ENCODE measurements at places on chromosomes 16 and 17. TPM values are rescaled to one million over a fixed set of nuclear protein-coding genes. Genes with fewer than 3 reads are reported as not detected.

GRCh38 chr17:7894226-7894625 lies 5.6 kb downstream of the CHD3 start:
- DNase-seq = no peak

DNA sequence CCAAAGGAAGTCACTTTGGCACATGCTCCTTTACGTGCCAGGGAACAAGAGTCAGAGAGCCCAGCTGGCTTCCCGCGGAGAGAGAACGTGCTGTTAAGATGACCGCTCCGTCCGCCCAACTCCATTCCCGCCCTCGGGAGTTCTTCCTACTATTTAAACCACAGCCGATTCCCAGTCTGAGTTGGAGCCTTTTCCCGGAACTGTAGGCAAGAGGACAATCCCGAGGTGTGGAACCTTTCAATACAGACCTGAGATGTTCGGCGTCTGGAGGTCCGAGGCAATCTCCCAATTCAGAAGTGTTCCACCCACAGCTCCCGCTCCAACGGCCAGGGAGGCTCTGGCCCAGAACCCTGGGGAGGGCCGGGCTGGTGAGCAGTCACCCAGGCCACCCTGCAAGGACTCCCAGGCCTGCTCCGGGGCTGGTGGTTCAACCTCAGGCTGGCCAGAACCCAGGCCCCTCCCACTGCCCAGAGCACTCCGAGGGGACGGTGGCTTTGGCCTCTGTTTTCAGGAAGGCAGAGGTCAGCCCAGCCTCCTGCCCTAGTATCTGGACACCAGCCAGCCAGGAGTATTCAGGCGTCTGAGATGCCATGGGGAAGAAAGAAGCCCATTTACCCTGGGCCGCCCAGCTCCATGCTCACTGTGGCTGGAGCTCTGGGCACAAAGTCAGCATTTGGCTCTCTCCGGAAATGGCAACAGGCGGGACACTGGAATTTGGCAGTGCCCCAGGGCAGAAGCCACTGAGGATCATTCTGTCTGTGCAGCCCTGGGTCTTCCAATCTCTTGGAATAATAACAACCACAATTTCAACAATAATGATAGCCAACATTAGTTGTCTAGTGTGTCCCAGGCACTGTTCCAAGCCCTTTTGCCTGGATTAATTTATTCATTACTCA lies 21.4 kb downstream of the EMP2 start:
- DNase-seq = no peak

GRCh38 chr17:59399914-59400313 lies 68.5 kb downstream of the YPEL2 start:
- DNase-seq = no peak

DNA sequence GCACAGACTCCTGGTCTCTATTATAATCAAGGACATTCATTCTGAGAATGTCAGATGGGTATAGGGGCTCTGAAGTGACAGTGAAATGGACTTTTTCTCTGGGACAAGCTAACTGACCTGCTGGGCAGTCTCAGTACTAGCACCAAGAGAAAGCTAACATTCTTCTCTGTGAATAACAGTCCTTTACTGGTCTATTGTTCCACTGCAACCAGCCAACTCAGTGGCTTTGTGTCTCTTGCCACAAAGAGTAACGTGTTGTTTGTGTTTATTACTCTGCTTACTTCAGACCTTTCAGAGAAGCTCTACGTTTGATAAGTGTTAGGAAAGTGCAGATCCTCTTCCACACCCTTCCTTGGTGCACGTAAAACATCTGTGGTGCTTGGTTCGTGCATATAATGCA lies 61.5 kb upstream of the BCAR1 start:
- DNase-seq = no peak

GRCh38 chr16:25110387-25110947 lies 1.1 kb upstream of the LCMT1 start:
- DNase-seq = no peak

DNA sequence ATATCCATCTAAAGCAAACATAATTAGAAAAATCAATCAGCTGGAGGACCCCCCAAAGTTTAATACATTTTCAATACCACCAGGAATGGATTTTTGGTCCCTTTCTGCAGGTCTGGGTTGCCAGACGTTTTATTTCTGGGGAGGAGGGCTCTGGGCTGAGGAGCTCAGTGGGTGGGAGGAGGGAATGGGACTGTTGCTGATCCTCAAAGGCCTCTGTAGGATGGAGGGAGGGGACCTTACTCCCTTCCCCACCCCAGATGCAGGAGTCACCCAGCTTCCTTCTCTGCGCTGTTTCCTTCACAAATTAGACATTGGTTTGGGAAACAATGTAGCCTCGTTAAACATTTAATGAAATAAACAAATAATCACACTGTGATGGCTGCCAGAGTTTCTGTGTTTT lies 6.6 kb downstream of the RND2 start:
- DNase-seq = no peak

- no peak for DNase-seq
Measured at GRCh38 chr17:35597604-35598003, 10.5 kb downstream of the AP2B1 start.

DNA sequence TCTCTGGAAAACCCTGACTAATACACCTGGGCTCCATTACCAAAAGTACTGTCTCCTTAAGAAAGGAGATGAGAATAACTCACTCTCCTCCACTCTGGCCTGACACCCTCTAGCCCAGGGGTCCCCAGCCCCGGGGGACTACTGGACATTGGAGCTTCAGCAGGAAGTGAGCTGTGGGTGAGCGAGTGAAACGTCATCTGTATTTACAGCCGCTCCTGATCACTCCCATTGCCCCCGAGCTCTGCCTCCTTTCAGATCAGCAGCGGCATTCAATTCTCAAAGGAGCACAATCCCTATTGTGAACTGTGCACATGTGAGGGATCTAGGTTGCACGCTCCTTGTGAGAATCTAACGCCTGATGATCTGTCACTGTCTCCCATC lies 126.3 kb upstream of the TNRC6C start:
- no peak for DNase-seq

DNA sequence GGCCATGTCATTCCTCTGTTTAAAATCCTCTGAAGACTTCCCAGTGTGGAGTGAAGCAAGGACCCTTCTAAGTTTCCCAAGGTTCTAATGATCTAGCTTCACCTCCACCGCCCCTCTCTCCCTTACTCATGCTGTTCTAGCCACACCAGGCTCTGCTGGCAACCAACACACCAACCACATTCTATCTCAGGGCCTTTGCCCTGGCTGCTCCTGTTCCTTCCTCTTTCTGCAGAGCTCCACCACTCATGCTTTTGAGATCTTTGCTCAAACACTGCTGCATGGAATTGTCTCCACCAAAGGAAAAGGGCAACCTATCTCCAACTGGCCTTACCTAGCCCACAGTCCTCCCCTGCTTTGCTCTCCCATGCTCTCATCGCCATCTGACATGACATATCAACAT lies 128.7 kb downstream of the XYLT1 start:
- no peak for DNase-seq

- no peak for DNase-seq
Measured at GRCh38 chr16:15443753-15444152, 9.4 kb downstream of the BMERB1 start.

DNA sequence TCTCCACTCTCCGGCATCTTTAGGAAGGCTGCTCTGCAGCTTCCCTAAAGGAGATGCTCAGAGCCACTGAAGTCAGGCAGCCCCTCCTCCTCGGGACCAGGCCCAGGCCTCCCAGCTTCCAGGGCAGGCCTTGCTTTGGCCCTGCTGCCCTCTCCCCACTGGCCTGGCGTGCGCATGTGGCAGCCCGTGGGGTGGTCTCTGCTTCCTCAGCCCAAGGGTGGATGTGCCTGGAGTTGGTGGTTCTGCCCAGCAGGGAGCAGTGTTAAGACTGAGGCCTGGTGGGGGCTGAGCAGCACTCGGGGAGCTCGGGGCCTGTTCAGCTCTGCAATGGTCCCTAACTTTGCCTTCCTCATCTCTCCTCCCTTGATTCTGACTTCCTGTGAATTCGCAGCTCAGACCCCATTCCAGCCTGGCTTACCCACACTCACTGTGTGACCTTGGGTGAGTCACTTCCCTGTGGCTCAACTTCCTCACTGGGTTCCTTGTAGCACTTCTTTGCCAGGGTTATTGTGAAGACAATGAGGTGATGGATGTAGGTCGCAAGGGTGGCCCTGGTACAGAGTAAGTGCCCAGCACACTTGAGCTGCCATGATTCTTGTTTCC lies 63.2 kb downstream of the NKD1 start:
- DNase-seq = no peak

- DNase-seq = no peak
Measured at GRCh38 chr16:85252461-85252860, 140.2 kb upstream of the CIBAR2 start.

GRCh38 chr17:41478237-41478636 lies 2.7 kb downstream of the KRT35 start:
- no peak for DNase-seq

GRCh38 chr17:35774499-35774898 lies 13.8 kb downstream of the C17orf50 start:
- no peak for DNase-seq

DNA sequence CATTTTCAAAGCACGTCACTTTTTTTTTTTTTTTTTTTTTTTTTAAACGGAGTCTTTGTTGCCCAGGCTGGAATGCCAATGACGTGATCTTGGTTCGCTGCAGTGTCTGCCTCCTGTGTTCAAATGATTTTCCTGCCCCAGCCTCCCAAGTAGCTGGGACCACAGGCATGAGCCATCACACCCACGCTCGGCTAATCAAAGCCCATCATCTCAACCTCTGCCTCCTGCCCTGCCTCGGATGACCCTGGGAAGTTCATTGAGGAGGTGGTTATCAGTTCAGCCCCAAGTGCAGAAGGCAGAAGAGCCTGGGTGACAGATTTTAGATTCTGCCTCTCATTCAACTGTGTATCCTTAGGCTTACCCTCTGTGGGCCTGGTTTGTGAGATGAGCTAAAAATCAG lies 484.9 kb upstream of the EEF2KMT start:
- no peak for DNase-seq

KRT35 gene
- total RNA-seq = not detected

TBX2 gene
- total RNA-seq = 0.06 TPM

KLHL10 gene
- total RNA-seq = not detected

PDE6G gene
- 0.92 TPM for total RNA-seq

HEATR9 gene
- total RNA-seq = 0.61 TPM

CMTM3 gene
- 49.3 TPM for total RNA-seq

WNT9B gene
- not detected for total RNA-seq

DPEP1 gene
- not detected for total RNA-seq

IGFALS gene
- 0.67 TPM for total RNA-seq
